HTR-8/SVneo (cell line): ENCODE measurements at places on chromosomes 2 and 18.
A peak's percentile ranks its signal among the peaks of the same experiment; 100 is the strongest.

DNA sequence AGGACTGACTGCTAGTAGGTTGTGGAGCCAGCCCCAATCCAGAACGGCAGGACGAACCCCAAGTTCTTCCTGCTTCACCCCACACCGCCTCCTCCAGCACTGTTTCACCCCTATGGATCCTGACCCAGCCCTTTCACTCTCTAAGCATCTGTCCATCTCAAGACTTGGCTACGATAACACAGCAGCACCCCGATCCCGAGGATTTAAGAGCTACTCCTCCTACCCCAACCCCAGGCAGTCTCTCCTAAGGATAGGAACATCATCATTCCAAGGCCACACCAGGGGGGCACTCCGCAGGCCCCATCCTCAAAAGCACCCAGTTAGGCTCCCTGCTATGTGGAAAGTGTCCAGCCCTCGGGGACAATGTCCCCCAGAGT lies 645 bp downstream of the KCTD18 start:
- DNase-seq, result peak; percentile 32

DNA sequence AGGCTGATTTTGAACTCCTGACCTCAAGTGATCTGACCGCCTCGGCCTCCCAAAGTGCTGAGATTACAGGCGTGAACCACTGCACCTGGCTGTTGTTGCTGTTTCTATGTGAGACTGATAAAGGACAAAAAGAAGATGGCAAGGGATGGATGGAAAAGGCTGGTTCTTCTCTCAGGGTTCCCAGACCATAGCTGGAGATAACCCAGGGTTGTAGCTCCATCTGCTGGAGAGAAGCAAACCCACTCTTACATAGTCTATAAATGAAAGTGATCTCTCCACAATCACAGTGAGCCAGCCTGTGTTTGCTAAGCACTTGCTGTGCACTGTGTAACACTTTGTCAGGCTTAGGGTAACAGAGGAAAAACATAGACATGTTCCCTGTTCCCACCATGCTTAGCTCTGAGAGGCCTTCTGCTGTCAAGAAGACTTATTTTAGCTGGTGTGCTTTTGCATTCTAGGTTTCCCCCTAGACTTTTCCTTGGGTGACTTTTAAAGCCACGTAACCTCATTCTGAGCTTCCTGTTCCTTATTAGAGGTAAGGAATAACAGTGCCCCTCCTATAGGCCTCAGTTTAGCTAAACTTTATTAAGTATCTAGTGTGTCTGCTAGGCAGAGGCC lies 49.7 kb downstream of the LIMS1 start:
- peak; percentile 71 for DNase-seq

GRCh38 chr2:105299290-105299689 lies 30.2 kb downstream of the TGFBRAP1 start:
- DNase-seq, result no peak

- DNase-seq, result no peak
Observed at GRCh38 chr2:71756280-71756906, 303.0 kb downstream of the DYSF start.

- no peak for DNase-seq
Observed at GRCh38 chr18:73901566-73901965, 246.1 kb downstream of the FBXO15 start.

DNA sequence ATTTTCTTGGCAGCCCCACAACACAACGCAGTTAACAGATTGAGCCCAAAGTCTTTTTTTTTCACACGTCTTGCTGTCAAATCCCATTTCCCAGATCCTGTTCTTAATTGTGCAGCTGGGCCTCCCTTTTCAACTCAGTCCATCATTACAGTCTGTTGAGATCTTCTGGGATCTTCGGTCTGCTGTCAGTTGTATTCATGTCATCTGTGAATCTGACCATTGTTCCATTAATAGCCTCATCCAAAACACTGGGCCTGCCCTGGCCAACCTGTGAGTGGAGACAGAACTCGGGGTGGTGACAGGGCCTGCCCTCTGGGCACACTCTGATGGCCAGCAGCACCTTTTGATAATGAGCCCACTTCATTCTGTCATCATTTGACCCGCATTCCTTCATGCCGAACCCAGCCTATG lies 39.7 kb upstream of the SEMA4C start:
- DNase-seq, result no peak

DNA sequence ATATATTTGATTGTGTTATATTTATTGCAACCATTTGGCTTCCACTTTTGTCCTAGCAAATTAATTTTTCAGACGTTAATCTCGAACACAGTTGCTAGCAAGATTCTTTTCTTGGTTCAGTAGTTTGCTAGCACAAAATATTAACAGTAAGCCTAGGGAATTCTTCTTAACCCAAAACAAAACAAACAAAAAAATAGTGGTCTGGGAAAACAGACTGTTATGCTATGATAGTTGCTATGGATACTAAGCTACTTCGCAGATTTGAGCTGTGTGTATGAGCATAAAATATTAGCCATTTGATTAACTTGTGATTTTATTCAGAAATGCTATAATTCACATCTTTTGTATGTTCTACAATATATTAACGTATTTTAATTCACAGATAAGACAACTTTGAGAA lies 541.5 kb upstream of the NETO1 start:
- DNase-seq, result no peak

DNA sequence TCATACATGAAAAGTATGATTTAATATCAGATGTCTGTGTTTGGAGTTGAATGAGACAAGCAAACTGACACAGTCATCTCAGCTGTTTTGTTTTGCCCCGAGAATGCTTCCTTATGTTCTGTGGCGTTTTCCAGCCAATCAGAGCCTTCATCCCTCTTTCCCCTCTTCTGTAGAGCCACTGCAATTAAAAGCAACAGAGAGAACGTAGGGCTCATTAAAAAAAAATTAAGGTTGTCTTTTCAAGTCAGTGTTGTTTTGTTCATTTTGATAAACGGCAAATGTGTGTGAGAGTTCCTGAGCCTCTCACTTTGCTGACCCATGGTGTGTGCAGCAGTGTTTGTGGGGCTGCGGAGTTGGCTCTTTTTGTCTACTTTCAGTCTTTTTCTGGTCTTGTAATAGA lies 216.0 kb downstream of the FHOD3 start:
- DNase-seq, result no peak

- no peak for DNase-seq
Observed at GRCh38 chr2:216603010-216603883, 30.0 kb upstream of the IGFBP2 start.

- DNase-seq, result no peak
Observed at GRCh38 chr2:9720352-9721093, 89.7 kb upstream of the YWHAQ start.

GRCh38 chr18:49878567-49879270 lies 65.4 kb upstream of the ACAA2 start:
- DNase-seq, result no peak

- no peak for DNase-seq
Observed at GRCh38 chr18:31598021-31598805, 6.5 kb downstream of the TTR start.

- peak; percentile 56 for DNase-seq
Observed at GRCh38 chr2:109171444-109172334, 42.7 kb downstream of the SH3RF3 start.

- DNase-seq, result no peak
Observed at GRCh38 chr2:59968441-59968840, 585.0 kb downstream of the BCL11A start.

- DNase-seq, result no peak
Observed at GRCh38 chr2:233429175-233429897, 75.0 kb downstream of the DGKD start.

GRCh38 chr2:205347899-205348298 lies 334.4 kb upstream of the NRP2 start:
- no peak for DNase-seq

GRCh38 chr18:34744569-34744968 lies 34.5 kb downstream of the DTNA start:
- no peak for DNase-seq

- DNase-seq, result no peak
Observed at GRCh38 chr2:149278161-149278871, 52.1 kb upstream of the LYPD6 start.

DNA sequence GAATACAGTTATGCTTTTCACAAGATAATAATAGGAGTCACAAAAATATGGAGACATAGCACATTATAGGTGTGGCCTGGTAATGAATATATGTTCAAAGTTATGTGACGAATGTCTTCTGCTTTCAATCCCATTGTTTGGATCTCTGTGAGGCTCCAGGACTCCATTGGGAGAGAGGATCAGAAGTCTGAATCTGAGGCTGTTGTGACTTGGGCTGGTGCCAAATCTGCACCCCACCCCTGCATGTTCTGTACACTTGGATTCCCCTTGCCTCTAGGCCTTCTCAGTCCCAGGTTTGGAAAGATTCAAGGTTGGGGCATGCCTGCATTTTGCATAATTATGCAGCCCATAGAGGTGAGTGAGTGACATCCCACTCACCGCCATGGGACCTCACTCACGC lies 103.1 kb upstream of the MGAT5 start:
- DNase-seq, result no peak

GRCh38 chr2:109066917-109067597 lies 61.9 kb upstream of the SH3RF3 start:
- DNase-seq, result no peak

DNA sequence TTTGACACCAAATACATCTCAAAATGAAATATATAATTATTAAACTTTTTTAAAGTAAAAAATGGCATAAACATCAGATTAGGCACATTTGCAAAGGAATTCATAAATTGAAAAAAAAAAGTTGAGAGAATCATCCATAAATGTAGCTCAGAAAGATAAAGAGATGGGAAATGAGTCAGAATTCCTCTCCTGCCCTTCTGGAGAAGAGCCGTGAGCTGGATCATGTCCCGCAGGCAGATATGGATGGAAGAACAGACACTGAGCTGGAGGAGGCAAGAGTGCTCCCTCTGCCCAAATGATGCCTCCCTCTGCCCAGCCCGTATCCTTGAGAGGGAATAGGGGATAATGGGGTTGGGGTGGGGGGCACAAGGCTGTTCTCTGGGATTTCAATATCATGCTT lies 190.9 kb downstream of the TFCP2L1 start:
- no peak for DNase-seq

DNA sequence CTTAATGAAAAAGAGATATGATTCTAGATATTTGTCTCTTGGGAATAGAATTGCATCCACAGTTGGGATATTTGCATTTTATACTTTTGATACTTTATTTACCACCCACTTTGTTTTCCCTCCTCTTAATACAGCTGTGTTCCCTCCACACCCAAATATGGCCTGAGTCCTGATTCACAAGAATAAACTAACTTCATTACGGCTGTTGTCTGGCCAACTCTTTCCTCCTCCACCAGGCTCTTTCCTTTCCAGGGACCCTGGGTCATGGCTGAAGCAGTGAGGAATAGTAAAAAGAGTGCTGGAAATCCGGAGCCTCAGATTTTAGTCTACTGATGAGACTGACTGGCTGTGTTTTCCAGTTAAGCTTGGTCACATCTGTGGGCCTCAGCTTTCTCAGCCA lies 48.4 kb upstream of the STAM2 start:
- DNase-seq, result no peak

DNA sequence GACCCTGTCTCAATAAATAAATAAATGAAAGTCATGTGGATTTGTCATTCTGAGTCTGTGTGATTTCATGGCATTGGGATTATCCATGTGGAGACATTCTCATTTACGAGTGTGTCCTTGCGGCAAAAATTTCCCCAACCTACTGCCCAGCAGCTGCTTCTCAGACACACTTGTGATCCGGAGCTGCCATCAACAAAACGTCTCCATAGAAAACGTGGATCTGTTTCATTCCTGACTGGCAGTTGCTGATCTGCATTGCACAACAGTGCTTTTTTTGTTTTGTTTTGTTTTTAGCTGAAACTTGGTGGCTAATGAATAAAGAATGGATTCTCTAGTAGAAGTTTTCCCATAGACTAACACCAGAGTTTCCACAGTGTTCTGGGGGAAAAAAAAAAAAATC lies 74.7 kb downstream of the TGIF1 start:
- DNase-seq, result no peak

DNA sequence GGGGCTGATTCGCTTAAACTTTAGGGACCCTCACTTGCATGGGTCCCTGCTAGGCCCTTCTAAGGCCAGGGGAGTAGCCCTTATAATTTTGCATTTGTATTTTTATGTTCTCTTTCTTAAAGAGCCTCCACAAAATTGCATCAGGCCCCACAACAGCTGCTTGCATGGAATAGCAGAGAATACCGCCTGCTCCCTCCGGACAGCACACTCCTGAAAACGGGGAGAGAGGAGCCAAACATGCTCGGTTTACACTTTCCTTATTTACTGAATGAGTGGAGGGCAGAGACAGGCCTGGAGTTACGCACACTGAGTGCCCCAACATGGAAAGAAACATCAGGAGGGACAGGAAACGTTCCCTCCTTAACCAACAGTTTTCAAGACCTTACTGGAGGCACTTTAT lies 132.2 kb downstream of the ANTXR1 start:
- no peak for DNase-seq

DNA sequence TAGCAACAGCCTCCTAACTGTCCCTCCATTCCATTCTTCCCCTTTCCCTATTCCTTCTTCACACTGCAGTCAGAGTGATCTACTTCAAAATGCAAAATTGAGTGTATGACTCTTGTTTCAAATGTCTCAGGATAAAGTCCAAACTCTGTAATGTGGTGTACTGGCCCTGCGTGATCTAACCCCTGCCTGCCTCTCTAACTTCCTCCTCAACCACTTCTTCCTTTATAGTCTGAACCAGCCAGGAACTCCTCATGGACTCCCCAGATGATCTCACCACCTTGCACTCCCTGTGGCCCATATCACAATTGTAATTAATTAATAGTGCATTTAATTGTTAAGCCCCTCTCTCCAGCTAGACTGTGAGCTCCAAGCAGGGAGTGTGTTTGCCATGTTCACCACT lies 3.1 kb upstream of the B3GNT2 start:
- DNase-seq, result no peak

DNA sequence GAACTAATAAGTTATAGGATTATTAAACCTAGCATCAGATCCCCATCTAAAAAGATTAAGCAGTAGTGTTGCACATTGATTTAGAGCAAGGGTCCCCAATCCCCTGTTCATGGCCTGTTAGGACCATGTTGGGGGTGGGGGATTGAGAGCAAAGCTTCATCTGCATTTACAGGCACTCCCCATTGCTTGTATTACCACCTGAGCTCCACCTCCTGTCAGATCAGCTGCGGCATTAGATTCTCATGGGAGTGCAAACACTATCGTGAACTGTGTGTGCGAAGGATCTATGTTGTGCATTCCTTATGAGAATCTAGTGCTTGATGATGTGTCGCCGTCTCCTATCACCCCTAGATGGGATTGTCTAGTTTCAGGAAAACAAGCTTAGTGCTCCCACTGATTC lies 18.4 kb upstream of the PSD4 start:
- DNase-seq, result no peak

DNA sequence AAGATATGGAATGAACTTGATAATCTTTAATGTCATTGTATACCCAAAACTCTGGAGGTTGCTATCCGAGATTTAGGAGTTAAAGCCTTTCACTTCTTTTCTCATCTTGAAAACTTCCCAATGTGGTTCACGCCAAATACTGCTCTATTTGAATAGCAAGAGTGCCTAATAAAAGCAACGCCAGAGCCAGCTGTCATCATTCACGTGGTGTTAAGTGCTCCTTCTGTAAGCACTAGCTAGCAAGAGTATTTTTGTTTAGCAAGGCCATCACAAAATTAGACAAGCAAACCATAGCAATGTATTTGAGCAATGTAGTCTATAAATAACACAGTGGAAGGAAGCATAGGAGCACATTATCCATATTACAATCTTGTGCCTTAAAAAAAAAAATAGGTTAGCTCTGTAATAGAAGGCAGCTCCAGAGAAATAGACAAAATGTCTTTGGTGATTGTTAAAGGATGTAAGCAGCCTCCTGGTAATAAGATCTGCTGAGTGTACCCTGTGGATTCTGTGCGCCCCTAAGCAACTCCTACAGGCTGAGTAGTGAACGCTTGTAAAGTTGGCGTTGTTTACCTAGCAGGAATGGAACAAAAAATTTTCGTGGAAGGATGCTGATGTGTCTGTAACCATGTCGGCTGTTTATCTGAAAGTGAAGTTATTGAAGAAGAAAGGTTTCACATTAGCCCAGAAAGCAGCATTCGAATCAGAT lies 518.0 kb downstream of the CNTNAP5 start:
- DNase-seq, result no peak
